Omental fat pad (tissue), 4 donors: ENCODE measurements at places on chromosomes 4 and X.

DNA sequence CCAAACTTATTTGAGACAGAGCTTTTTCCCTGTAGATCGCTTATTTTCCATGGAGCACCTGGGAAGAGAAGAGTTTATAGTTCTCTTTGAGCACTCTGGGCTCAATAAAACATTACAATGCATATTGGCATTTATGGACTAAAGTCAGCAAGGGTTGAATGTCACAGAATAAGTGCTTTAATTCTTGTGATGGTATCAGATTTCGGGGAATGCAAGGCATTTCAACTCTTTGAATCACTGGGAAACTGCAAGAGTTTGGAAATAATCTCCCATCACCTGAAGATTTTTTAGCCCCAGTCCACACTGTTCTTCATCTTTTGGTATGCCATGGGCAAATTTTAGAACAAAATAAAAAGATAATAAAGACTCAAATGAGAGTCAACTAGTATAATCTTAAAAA, 111.5 kb upstream of the WDFY3 start:
- no peak for DNase-seq

GRCh38 chr4:175947117-175947722, 118.4 kb upstream of the WDR17 start:
- no peak for DNase-seq

- DNase-seq, result no peak
These were observed 103.0 kb upstream of the KLF3 start for GRCh38 chr4:38560768-38561558.

- no peak for DNase-seq
These were observed 29.8 kb upstream of the IRAK1 start for GRCh38 chrX:154049209-154050112.

DNA sequence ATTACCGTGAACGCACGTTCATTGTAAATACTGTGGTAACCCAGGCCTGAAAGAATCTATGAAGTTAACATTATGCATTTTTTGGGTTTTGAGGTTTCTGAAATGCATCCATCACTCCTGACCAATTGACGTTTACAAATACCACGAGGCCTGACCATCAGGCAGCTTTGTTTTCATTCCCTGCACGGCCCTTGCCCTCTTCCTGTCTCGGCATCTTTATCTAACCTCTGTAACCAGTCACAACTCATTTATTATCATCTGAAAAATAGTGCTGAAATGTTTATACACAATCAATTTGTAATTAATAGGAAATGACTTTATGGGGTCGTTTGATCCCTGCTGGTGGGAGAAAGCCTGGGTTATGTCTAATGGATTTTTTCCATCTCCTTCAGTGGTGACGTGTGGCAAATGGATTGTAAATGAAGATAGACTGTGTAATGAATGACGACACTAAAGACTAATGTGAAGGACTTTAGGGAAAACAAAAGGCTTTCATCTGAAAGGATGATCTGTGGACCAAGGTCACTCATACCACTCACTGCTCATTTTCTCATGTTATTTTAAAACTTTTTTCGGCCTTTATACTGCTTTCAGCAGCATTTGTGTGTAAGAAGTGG, 102.7 kb upstream of the SORBS2 start:
- no peak for DNase-seq

DNA sequence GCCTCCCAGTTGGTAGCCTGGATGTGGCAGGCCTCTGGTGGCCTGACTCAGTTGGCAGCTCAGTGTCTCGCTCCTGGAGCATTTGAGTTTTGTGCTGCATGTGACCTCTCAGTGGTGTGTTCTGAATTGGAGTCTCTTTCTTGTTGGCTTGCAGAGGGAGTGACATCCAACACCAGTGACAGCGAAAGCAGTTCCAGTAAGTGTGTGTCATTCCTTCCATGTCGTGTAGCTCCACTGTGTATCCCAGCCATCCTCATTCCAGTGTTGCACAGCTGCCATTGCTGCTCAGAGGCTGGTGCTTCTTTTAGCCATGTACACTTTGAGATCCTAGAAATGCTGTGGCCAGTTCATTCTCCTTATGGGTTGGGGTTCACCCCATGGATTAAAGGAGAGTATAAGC, 52.4 kb downstream of the DLG3 start:
- DNase-seq, result no peak

DNA sequence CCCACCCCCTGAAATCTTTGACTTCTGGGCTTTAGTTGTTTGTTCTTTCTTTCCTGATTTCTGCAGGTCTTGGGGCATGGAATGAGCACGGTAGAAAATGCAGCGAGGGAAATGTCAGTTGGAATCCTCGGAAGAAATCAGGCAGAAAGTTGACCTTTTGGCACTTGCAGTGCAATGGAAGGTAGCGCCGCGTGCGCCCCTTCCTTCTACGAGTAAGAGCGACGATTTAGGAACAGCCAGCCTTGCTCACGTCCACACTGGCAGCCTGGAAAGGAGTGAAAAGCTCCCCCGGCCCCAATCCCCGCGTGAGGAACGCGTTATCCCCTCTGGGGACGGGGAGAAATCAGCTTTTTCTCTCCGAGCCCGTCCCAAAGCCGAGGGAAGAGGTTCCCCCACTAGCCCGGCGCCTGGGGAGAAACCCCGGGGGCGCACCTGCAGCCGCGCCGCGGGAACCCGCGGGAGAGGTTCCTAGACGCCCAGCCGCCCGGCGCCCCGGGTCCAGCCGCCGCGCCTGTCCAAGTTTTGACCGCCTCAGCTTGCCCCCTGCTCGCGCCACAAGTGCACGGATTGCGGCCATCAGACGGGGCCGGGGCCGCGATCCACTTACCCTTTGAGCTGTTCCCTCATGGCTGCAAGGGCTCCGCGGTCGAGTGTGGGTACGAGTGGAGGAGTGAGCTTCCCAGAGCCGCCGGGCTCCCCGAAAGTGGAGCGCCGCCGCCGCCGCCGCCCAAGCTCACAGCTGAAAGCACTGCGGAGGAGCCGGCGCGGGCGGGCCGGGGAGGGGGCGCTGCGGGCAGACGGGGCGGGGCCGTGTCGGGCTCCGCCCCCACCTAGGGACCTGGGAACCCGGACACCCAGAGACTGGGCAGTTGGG, 194.6 kb upstream of the FTHL17 start:
- DNase-seq, result no peak

GRCh38 chrX:136658151-136658550, 10.2 kb downstream of the CD40LG start:
- DNase-seq, result no peak

DNA sequence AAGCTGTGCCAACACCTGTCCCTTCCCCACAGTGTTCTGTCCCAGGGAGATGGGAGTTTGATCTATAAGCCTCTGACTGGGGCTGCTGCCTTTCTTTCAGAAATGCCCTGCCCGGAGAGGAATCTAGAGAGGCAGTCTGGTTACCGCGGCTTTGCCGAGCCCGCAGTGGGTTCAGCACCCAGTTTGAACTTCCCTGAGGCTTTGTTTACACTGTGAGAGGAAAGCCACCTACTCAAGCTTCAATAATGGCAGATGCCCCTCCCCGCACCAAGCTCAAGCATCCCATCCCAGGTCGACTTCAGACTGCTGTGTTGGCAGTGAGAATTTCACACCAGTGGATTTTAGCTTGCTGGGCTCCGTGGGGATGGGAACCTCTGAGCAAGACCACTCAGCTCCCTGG, 33.3 kb upstream of the ARSJ start:
- DNase-seq, result no peak

GRCh38 chr4:76459291-76459723, 24.3 kb downstream of the SHROOM3 start:
- no peak for DNase-seq

- DNase-seq, result no peak
These were observed 93.1 kb downstream of the NSUN7 start for GRCh38 chr4:40842725-40843423.

GRCh38 chr4:20832826-20833225, 132.6 kb downstream of the PACRGL start:
- no peak for DNase-seq

- no peak for DNase-seq
These were observed 120.4 kb upstream of the EOLA2 start for GRCh38 chrX:150058728-150059127.

- DNase-seq, result no peak
These were observed 52.3 kb downstream of the MEPE start for GRCh38 chr4:87884976-87885549.

- no peak for DNase-seq
These were observed 5.7 kb downstream of the CD99 start for GRCh38 chrX:2696698-2697215.

DNA sequence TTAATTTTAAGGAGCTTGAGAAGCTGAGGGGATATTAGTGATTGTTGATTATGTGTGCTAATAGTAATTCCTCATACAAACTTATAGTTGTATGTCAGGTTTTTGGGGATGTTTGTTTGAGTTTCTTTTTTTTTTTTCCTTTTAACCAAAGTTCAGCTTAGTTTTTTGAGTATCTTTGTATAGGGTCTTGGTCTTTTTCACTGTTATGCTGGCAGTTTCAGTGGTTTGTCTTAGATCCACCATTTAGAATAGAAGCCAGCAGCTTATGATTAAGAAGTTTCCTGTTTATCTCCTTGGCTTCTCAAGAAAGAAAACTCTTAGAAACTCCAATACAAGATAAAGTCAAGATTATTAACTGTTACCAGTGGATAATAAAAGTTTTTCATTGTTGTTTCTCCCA, 16.1 kb downstream of the CPEB2 start:
- DNase-seq, result no peak

DNA sequence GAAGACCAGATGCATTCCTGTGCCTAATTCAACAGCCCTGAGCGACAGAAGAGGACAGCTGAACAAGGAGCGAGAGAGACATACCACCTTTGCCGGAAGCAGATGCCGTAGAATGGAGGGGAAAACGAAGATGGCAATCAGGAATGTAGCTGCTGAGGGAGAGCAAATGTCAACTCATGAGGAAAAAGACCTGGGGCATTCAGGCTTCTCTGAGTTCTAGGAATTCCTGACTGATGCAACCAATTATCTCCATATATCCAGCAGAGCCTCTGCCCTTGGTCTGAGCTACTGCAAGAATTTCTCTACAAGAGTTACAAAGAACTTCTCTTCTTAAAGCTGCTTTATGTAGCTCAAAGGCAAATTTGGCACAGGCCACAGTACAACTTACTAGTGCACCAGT, 40.5 kb upstream of the INPP4B start:
- DNase-seq, result no peak

- DNase-seq, result no peak
These were observed 19.8 kb downstream of the CENPVL3 start for GRCh38 chrX:51598899-51599298.

- no peak for DNase-seq
These were observed 207.4 kb upstream of the MAOA start for GRCh38 chrX:43448688-43449087.
